ENCODE measurements at places on chromosomes 6 and 20.

DNA sequence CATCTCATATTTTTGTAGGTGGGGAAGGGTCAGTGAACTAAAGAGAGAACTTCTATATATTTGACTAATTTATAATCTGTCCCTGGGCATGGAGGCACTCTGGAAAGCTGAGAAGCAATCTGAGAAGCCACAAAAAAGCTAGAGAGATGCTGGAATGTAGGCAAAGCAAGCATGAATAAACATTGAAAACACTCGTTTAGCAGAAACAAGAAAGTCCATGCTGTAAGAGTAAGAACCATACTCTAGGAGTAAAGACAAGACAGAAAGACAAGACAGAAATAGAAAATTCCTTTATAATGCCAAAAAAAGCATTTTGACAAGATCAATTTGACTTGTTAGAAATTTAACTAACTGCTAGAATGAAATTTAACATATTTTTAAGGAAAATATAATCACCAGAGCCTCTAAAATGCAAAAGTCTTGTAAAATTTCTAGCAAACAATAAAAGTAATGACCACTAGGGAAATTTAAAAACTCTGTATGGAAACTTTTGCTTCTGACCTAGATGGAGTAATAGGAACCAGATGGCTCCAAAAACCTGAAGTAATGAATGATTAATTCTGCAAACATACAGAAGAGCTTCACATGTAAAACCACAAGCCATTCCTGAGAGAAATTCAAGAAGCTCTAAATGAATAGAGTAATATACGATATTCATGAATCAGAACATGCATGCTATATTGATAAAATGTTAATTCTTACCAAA lies 625.7 kb upstream of the PTCHD4 start:
- no peak for DNase-seq

- no peak for DNase-seq
Observed at GRCh38 chr6:67112120-67112519, 1405.1 kb upstream of the EYS start.

DNA sequence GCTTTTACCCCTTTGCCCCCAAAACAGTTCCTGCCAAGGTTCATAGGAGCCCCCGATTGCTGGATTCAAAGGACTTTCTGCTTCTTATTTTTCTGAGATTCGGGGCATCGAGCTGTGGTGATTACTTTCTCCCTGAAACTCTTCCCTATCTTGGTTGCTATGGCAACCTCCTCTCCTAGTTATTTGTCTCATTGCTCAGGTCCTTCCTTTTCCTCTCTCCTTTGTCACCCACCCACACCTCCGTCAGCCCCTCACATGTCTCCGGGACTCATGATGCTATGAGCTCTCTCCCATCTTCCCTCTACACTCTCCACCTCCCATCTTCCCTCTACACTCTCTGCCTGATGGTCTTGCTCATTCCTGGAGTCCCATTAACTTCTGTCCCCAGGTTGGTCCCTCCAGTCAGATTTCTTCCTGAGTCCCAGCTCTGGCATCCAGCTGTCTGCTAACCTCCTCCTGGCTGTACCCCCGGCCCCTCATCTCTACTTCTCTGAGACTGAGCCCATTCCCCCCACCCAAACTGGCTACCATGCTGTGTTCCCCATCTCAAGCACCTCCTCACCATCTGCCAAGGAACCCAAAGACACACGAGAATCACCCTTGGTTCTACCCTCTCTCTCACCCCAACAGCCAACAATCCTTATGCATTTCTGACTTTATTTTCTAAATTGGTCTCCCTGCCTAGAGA lies 30.2 kb upstream of the NNAT start:
- no peak for DNase-seq

GRCh38 chr6:56593801-56594318 lies 48.8 kb downstream of the DST start:
- DNase-seq: peak; percentile 63

DNA sequence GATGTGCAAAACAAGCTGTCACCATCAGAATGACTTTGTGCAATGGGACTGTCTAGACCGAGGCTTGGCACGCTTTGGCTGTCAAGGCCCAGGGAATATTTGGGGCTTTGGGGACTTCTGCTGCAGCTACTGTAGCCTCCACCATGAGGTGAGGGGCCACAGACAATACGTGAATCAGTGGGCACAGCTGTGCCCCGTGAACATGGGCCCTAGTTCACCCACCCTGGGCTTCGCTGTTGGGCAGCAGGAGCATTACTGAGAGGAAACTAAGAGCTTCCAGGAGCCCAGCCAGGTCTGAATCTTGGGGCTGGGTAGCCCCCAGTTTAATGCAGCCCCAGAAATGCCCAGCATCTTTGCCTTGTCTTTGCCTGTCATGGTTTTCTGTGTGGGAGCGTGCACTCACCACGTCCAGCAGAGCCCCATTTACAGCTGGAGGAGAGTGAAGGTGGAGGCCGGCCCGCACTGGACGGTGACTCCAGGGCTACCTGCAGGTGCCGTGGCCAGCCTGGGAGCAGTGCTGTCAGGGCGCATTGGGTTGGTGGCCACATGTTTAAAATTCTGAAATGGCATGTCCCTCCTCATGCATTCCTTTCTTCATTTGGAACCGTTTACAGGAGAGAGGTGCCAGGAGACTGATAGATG lies 34.7 kb downstream of the DUSP22 start:
- DNase-seq: no peak

DNA sequence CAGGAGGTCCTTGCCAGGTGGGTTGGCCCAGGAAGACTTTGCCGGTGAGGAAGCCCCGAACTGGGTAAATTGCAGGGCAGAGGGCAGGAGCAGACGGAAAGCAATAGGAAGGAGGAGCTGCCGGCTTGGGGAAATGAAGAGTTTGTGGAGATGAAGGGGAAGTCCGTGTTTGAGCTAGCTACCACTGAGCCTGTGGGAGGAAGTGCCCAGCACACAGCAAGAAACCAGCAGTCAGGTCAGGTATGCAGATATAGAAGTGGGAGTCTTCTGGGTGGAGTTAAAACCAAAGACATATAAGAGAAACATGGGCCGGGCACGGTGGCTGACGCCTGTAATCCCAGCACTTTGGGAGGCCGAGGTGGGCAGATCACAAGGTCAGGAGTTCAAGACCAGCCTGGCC lies 34.7 kb downstream of the CD24 start:
- DNase-seq: no peak

- peak; percentile 80 for DNase-seq
Observed at GRCh38 chr6:170295510-170296422, 4.9 kb upstream of the DLL1 start.

- no peak for DNase-seq
Observed at GRCh38 chr20:59385480-59385879, 85.1 kb downstream of the EDN3 start.

DNA sequence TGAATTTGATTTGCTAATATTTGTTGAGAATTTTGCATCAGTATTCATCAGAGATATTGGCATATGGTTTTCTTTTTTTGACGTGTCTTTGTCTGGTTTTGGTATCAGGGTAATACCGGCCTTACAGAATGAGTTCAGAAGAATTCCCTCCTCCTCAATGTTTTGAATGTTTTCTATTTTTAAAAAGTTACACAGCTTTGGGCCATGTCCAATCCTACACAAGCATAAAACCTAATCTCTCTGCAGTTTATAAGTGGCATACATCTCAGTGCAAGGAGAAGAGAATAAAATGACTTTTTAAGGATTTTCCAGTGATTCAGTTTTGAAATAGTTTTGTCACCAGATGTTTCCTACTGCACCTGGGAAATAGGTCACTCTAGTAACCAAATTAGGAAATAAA lies 185.5 kb downstream of the COL12A1 start:
- no peak for DNase-seq

DNA sequence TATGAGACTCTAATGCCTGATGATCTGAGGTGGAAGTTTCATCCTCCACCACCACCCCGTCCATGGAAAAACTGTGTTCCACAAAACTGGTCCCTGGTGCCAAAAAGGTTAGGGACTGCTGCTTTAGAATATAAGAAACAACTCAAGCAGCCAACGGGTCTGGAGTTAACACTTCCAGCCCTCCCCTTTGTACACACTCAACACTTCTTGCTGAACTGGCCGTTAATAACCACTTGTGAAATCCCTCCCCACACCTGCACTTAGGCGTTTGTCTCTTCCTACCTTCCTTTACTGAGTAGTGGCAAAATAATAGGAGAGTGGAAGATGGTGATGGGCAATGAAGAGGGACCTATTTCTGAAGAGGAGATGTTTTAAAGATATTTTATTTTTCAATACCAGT lies 10.5 kb downstream of the SAYSD1 start:
- DNase-seq: no peak

DNA sequence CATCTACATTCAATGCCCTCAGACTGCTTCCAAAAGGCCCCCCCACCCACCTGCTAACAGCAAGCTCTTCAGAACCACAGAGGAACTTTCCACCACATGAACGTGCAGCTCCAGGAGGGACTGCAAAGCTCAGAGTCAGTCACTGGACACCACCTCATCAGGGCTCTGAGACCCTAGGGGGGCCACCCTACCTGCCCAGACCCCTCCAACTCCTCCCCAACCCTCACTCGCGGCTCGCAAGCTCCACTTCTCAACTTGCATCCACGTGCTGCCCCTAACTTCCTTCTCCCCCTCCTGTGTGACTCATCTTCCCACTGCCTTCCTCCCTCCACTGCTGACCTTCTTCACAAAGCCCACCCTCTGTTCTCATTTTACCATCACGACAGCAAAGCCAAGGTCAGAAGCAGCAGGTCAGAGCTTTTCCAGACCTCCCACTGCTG lies 6.5 kb downstream of the MBOAT1 start:
- DNase-seq: no peak

GRCh38 chr6:138293428-138294395 lies 75.4 kb upstream of the PBOV1 start:
- no peak for DNase-seq

Data from activated CD4-positive, alpha-beta T cell treated with anti-CD3 and anti-CD28 coated beads for 36 hours (primary cell).